ENCODE measurements at places on chromosomes 7 and 10.

DNA sequence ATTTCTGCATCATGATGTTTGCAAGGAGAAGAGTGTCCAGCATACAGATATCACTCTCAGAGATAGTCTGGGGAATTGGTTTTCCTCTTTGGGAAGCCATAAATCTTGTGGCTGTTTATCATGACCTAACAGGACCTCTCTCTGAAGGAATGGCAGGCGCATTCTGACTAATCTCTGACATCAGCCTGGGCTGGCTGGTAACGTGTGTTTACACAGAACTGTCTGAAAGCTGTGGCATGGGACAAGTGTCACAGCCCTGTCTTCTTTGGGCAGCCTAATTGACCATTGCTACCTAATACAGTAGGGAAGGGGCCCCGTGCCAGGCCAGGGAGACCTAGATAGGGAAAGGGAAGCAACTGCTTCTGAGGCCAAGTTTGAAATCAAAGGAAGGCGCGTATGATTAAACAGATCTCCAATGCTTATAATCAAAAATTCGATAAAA, 73.9 kb upstream of the CABCOCO1 start:
- DNase-seq, result no peak

DNA sequence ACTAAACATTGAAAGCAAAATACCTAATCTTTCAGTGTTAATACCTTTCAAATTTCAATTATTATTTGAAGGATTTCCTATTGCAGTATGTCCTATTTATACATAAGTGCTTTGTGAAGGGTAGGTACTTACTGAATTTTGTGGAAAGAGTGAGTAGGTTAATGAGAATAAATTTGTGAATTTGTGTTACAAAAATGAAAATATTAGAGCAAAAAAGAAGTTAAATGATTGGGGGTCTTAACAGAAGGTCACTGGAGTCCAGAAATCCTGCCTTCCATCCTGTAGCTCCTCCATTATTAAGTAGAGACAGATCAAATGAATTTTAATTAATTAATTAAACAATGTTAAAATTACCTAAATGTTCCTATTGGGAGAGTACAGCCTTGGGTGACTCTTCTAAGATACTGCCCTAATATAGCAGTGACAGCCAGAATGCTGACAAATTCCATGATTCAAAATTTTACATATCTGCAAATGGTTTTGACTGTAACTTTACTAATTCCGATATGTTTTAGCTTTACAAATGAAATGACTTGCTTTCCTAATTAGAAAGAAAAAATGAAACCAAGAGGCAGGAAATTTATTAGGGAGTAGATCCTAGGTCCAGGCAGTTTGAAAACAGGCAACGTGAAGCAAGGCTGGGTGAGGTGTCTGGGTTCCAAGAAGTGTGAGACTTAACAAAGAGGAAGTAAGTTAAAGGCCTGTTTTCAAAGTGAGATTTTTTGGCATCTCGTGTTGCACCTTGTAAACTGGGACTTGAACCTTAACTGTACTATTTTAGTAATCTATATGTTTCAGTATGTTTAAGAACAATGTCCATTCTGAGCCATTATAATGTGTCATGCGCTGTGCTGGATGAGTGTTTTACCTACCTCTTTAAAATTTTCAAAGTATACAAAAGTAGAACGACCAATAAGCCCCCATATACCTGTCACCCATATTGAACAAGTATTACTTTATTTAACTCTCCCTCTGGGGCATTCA, 1.5 kb downstream of the PIK3CG start:
- DNase-seq, result no peak

- no peak for DNase-seq
These were observed 3.2 kb downstream of the SLC4A2 start for GRCh38 chr7:151062399-151063211.

DNA sequence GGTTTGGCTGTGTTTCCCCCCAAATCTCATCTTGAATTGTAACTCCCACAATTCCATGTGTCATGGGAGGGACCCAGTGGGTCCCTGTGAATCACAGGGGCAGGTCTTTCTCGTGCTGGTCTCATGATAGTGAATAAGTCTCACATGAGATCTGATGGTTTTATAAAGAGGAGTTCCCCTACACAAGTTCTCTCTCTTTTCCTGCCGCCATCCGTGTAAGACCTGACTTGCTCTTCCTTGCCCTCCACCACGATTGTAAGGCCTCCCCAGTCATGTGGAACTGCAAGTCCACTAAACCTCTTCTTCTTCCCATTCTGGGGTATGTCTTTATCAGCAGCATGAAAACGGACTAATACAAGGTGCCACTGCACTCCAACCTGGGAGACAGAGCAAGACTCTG, 329.2 kb downstream of the TNS3 start:
- DNase-seq, result no peak

DNA sequence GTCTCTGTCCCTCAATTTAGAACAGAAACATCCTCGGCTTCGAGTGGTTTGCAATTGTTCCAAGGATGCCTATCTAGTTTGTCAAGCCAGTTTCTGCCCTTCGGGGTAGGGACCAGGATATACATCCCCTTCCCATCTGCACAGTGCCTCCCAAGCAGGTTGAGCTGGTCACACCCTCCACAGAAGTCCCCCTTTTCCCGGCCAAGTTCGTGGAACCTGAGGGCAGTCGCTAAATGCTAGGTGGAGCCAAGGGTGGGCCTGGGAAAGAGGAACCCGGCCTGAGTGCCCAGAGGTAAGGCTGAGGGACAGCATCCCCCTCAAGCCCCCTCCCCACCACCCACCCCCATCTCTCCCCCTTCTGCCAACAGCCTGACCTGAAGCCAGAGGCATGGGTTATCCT, 62.4 kb upstream of the NANOS1 start:
- DNase-seq, result no peak

DNA sequence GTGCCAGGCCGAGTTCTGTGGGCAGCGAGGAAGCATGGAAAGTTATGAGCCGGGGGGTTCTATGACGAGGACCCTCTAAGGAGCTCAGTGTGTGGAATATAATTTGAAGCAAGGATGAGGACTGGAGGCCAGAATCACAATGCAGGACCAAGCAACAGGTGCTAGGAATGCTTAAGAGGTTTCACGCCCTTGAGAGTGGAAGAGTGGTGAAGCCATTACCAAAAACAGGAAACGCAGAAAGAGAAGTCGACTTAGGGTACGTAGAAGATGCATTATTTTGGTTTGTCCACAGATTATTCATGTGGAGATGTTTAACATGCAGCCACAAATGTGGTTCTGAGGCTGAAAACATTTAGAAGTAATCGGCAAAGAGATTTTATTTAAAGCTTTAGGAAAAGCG, 78.7 kb downstream of the PIP4K2A start:
- no peak for DNase-seq

DNA sequence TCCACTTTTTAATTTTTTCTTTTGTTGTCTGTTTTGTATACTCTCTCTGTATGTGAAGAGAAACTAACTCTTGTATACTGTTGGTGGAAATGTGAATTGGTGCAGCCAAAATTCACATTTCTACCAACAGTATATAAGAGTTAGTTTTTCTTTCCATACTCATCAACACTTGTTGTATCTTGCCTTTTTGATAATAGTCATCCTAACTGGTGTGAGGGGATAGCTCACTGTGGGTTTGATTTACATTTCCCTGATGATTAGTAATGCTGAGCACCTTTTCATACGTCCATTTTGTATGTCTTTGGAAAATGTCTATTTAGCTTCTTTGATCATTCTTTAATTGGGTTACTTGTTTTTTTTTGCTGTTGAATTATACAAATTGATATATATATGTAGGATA, 375.5 kb upstream of the IGFBP3 start:
- no peak for DNase-seq

DNA sequence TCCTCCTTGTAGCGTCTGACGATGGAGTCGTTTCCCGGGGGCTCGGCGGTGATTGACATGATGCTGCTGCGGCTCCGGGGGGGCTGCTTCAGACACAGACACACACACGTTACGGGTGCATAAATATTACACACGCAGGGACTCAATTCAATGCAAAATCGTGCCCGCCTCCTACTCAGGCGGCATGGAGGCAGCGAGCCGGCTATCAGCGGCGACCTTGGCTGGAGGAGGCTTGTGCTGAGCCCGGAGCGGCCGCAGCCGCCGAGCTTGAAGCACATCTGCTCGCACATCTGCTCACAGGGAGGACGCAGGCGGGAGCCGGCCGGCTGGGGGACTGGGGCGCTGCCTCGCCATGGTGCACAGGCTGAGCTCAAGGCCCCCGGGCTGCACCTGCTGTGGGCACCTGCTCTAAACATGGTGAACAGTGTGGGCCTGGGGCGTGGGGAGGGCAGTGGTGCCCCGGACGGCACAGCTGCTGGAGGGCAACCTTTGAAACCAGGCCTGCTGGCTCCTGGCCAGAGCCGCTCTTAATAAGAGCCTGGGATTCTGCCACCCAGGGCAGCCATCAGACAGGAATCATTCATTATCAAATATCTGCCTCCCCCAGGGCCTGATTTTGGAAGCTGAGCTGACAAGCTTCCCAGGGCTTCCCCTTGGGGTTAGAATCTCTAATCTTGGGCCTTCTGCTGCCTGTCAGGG, 84.7 kb upstream of the GNA12 start:
- DNase-seq, result no peak

GRCh38 chr7:99010281-99010680, 131.9 kb downstream of the TRRAP start:
- DNase-seq, result no peak
